ENCODE measurements at places on chromosomes 16 and 17. TPM values are rescaled to one million over a fixed set of nuclear protein-coding genes. Genes with fewer than 3 reads are reported as not detected.

The GSG1L gene
- total RNA-seq, result not detected

The OR2C1 gene
- not detected for total RNA-seq

The ARHGDIG gene
- total RNA-seq, result 5.8 TPM

DNA sequence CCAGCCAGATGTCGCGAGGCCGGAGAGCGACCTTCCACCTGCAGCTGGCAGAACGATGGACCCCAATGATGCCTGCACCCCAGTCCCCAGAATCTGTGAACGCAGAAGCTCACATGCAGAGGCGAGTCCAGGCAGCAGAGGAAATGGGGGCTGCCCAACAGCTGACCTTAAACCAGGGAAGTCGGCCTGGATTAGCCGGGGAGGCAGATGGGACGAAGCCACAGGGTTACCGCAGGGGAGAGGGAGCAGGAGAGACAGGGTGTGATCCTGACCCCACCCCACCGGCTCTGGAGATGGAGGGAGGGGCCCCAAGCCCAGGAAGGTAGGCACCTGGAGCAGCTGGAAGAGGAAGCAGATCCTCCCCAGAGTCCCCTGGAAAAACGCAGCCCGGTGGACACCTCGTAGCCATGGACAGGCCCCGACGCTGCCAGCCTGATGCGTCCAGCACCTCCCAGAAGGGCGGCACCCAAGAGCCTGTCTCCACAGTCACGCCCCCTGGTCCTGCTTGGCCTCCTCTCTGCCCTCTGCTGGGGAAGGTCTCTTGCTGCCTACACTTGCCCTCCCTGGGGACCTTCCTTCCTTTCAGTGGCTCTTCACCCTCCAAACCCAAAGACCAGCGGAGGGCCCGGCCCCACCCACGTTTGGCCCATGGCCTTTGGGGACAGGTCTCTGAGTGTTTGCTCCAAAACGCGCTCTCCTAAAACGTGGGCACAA, 37.3 kb downstream of the PIEZO1 start:
- DNase-seq, result no peak

The NPIPA8 gene
- 0.39 TPM for total RNA-seq

The LPO gene
- total RNA-seq, result not detected

The CD300A gene
- total RNA-seq, result 2.7 TPM

The KCNJ12 gene
- 13.4 TPM for total RNA-seq

The ATP6V0A1 gene
- total RNA-seq, result 50.8 TPM

DNA sequence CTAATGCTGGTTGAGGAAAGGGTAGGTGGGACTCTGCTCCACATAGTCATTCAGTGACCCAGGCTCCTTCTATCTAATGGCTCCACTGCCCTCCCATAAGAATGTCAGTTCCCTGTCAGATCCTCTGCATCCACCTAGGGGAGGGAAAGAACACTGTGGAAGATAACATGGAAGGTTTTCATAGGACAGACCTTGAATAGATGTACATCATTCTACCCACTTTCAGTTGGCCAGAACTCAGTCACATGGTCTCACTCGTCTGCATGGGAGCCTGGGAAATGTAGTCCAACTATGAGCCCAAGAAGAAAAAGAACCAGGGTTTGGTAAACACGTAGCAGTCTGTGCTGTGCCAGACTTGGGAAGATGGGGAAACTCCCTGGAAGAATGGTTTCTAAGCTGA, 27.1 kb upstream of the SCNN1B start:
- no peak for DNase-seq

- DNase-seq, result no peak
Observed at GRCh38 chr17:58329035-58329809, 627 bp upstream of the TSPOAP1 start.

DNA sequence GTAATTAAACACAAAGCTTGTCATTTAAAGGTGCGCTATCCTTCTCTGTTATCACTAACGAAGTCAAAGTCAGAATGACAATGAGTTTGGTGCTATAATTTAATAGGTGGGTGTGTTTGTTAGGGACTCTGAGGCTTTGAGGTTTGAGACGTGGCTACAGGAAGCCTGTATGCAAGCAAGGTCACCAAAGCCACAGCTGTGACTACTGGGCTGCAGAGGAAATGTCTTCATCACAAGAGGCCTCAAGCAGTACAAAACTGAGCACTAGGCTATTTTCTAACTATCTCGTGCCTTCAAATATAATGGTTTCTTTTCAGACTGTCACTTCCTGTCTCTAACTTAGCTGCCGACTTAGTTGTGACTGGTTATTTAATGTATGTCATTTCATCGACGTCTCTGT, 141.2 kb downstream of the AATF start:
- DNase-seq, result no peak

DNA sequence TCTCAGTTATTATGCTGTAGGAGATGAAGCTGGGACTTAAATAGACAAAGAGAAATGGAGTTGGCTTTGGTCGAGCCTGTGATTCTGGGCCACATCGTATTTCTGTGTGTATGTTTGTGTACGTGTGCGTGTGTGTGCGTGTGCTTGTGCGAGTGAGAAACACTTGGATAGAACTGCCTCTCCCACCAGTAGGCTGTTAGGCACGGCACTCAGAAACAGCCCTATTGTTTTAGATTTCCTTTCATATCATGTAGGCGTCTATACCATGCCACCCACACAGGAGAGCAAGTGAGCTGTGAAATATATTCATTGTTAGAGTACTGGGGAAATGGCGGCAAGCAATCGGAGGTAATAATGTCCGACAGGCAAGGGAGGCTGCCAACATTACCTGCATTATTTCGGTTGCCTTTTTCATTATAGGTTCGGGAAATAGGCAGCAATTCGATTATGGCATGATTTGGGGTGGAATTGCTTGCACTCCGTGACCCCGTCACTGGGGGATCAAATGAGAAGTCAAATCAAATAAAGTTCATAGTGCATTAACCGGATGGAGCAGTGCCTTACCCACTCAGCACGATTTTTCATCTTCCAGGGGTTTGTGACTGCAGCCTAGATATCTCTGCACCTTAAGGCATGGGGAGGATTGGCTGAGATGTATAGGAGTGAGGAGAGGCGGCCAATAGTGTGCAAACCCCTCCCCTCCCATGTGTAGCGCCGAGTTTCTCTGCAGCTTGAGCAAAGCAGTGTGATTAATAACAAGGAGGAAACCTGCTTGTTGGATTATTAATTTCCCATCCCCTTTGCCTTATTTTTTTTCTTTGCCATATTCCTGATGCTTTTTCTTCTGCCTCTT, 89.6 kb downstream of the RBFOX1 start:
- no peak for DNase-seq

The ABCC11 gene
- 0.18 TPM for total RNA-seq

The HSD17B2 gene
- not detected for total RNA-seq

The CCDC137 gene
- total RNA-seq, result 16.9 TPM

DNA sequence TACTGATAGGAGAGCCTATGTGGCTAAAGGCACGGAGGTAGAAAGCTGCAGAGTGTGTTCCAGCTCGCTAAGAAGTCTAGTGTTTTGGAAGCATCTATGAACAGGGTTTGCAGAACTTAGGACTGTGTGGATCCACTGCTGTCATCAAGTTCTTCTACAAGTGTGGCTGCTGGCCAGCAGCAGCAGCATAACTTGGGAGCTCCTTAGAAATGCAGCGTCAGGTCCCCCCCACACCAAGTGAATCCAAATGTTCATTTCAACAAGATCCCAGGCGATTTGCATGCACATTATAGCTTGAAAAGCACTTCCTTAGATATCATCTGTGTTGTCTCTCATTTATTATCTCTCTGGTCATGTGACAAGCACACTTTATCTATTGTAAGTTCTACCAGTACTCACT, 131.9 kb upstream of the SHISA6 start:
- DNase-seq, result no peak

The KRTAP4-5 gene
- not detected for total RNA-seq

The OR3A2 gene
- not detected for total RNA-seq

The TBC1D3K gene
- total RNA-seq, result not detected

GRCh38 chr16:74601126-74601871, 5.6 kb downstream of the GLG1 start:
- no peak for DNase-seq

Measured in cardiac muscle cell (in vitro differentiated cells and primary cell).